ENCODE measurements at places on chromosomes 4 and X.
A peak's percentile ranks its signal among the peaks of the same experiment; 100 is the strongest.

DNA sequence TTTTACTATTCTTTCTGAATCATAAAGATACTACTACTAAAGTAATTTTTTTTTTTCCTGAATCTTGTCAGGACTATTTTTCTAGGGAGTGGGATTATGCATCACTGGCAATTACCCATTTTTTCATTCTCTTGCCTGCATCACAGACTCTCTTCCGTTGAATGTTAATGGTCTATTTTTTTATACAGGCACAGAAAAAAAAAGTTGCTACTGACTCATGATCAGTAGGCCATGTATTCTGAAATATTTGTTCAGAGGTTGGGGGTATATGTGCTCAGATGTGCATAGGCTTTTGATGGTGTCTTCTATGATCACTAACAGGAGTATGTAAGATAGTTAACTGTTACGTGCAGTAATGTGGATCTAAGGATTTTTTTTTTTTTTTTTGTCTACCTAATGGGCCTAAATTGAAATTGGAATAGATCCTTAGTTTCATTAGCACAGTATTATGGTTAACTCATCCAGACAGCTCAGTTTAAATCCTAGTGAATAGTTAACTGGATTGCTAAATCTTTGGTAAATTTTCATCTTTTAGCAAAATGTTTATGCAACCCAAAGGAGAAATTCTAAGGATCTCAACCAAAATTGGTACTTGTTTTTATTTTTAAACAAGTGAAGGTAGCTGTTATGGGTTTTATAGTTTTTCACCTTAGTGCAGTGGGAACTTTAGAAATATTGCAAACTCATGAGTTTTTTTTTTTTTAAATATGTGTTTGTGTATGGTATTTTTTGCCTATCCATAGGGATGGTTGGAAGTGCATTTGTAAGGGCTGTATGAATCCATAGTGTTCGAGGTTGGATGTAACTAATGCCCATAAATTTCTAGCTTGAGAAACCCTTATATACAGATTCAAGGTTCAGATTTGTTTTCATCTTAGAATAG lies 12.1 kb downstream of the BMP2K start:
- DNase-seq = no peak

DNA sequence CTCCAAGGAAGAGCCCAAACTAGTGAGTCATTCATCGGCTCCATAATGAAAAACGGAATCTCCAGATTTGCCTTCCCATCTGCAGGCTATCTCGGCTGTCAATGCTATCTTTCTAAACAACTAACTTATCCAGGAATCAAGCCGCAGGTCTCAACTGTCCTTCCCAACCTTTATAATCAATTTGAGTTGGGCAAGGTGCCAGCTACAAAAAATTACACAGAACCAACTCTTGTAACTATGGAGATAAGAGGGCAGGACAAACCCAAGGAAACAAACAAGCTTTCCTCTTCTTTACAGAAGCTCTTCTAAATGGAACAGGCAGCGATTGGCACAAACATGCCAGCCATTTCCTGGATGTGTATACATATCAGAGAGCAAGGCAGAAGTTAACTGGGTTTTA lies 61.2 kb upstream of the RAI2 start:
- DNase-seq = no peak

DNA sequence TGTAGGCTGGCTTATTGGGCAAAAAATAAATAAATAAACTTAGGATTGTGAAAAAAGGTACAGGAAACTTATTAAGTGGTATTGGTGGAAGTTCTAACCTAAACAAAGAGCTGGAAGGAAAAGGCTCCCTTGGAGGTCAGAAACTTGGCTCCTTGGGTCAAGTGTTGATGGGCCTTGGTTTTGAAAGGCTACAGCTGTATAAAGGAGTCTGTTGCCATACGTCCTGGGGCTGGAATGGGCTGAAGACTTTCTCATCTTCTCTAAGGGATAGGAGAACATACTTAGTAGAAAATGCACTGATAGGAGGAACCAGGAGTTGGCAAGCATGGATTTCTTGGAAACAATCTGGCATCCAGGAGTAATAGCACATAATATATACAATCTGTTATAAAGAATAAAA lies 56.6 kb downstream of the PDLIM5 start:
- no peak for DNase-seq

- DNase-seq = no peak
These were observed 92.4 kb downstream of the SLITRK2 start for GRCh38 chrX:145910017-145910416.

DNA sequence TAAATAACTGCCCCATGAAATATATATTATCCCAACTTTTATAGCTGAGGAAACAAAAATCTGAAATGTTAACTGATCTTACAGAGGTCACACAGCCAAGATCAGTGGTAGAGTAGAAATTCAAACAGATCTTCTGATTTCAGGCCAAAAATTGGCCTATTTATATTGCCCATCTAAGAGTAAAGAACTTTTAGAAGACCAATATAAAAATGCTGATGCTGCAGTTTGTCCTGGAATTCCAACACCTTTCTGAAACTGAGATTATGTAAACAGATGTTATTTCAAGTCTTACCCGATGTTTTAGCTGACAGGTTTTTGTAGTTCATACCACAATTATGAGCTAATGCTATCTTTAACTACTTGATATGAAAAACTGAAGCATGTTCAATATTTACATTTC lies 51.1 kb downstream of the SPANXN3 start:
- DNase-seq = no peak

GRCh38 chr4:168480931-168481611 lies 779 bp upstream of the DDX60L start:
- DNase-seq = peak; percentile 22

GRCh38 chr4:56388306-56388705 lies 1.0 kb upstream of the AASDH start:
- DNase-seq = no peak

DNA sequence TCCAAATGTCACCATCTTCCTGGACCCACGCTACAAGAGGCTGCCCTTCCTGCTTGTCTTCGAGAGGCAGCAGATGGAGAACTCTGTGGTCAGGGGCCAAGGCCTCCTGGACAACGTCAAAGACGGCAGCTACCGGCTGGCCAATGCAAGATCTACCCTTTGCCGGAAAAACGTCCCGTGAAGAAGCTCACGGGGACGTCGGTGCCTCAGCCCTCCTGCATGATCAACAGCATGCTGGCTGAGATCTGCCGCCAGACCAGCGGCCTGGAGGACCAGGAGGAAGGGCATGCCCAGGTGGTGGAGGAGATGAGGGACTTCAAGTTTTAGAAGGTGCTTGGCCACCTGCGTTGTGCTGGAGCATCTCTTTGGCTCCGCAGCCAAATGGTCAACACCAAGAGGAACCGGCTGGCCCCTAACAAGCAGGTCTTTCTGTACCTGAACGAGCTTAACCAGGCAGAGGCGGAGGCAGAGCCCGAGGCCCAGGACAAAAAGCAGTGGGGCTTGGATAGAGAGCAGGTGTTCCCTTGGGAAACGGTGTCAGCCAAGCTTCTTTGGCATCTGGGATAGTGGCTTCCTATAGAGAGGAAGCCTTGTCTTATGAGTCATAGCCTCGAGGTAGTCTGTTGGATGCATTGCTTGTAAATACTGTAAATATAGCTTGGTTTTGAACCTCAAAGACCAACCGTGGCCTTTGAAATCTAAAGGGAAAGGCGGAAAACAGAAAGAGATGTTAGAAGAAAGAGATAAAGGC lies 94.8 kb upstream of the ELOVL6 start:
- DNase-seq = no peak

GRCh38 chr4:24798036-24798610 lies 2.8 kb downstream of the SOD3 start:
- no peak for DNase-seq

GRCh38 chrX:150099316-150099715 lies 161.0 kb upstream of the EOLA2 start:
- no peak for DNase-seq

DNA sequence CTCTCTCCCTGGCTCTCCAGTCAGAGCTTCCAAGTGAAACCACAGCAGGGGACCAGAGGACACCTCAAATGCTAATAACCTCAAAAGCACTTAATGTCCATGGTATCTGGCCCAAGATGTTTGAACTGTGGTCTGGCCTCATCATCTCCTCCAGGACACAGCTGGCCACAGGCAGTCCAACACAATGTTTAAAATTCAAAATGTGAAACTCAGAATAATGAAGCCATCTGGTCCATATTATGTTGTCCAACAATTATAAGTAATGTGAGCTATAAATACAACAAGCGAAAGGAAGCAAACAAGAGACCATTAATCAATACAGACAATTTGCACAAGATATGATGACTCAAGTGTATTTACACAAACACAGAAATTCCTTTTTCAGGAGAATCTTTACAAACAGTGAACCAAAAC lies 90.7 kb upstream of the S100G start:
- no peak for DNase-seq

DNA sequence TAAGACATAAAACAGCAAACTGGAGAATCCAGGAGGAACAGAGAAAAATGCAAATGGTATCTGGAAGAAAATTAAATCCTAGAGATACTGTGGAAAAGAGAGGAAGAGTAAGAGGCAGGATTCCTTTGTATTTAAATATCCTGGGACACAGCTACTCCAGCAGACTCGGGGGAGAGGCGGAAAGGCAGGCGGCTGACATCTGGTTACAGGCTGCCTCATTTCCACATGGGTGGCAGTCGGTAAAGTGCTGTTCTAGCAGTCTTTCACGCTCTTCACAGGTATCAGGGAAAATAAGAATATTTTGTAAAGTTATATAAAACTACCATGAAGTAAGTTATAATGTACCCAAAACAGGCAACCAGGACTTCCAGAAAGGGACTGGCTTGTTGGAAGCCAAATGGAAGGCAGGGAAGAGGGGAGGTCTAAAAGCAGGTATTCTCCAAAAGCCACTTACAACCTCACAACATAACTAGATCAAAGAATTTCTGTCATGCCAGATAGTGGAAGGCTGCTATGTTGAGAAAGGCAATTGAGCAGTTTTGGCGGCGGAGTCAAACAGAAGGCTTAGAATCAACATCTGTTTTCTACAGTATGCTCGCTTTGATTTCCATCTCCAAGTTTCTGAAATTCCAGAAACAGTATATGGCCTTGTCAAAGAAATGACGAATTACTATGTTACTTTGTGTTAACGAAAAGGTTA lies 1.3 kb upstream of the TIGD2 start:
- no peak for DNase-seq

- no peak for DNase-seq
These were observed 15.4 kb upstream of the FAM9C start for GRCh38 chrX:13059637-13060499.

- DNase-seq = no peak
These were observed 19.0 kb upstream of the PACRGL start for GRCh38 chr4:20681271-20681670.

- DNase-seq = no peak
These were observed 7.2 kb upstream of the MAGEA11 start for GRCh38 chrX:149704664-149705063.

DNA sequence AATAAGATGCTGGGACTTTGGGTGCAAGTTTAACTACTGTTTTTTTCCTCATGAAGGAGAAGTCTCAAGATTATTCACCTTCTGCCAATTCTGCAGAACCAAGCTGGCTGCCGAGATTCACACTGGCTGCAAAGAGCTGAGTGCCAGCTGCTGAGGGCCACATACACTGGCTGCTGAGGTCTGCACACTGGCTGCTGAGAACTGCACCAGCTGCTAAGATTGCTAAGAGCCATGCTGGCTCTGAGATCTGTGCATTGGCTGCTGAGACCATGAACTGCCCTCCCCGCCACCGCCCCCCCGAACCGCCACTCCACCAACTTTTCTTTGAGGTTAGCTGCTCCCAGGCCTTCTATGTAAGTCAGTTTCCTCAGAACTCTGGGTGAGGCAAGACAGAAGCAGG lies 330.3 kb downstream of the CBLL2 start:
- no peak for DNase-seq

DNA sequence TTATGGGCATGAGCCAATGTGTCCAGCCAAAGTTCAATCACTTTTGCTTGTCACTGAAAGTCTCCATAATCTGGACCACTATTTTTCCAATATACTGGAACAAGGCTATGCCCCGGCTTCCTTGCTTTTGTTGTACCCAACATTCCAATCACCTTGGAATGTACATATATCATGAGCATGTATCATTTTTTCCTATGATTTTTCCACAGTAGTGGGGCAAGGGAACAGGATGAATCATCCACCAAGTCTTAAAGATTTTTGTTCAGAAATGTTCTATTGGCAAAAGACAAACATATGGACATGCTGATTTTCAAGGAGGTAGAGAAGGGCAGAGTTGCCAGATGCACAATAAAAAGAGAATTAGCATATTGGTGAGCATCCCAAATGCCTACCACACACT lies 548.1 kb upstream of the INTU start:
- DNase-seq = no peak

- no peak for DNase-seq
These were observed 289.5 kb downstream of the GLUD2 start for GRCh38 chrX:121336831-121337421.

GRCh38 chr4:80878218-80878617 lies 152.3 kb upstream of the BMP3 start:
- DNase-seq = no peak

GRCh38 chr4:8417071-8417614 lies 23.4 kb downstream of the ACOX3 start:
- DNase-seq = no peak

- no peak for DNase-seq
These were observed 125.3 kb downstream of the TET2 start for GRCh38 chr4:105272002-105272401.

DNA sequence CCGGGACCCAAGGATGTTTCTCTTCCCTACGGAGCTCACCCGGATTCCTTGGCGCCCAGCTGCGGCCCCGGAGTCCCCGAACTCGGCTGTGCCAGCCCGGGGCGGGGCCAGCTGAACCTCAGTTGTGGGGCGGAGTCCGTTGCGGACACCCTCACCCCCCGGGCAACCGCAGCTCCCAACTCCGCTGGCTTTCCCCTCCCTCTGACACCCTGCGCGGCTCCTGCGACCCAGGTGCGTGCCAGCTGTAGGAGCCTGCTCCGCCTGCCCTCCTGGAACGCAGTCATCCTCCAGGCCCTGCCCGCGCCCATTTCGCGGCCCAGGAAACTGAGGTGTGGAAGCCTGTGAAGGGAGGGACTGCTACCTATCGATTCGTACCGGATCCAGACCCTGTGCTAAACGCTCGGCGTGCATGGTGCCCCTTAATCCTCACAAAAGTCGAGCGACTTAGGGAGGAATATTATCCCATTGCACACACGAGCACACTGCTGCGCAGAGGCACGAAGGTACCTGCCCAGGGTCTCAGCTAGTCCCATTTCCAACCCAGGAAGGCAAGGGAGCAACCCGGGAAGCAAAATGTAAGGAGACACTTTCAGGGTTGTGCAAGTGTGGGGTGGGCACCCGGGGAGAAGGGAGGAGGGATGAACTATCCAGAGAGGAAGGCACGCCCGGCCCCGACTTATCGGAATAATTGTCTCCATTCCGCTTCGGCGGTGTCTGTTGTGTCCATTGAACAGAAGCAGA lies 12.3 kb downstream of the MSX1 start:
- no peak for DNase-seq

- DNase-seq = no peak
These were observed 20.1 kb downstream of the ADRA2C start for GRCh38 chr4:3786196-3786869.

- no peak for DNase-seq
These were observed 429.8 kb downstream of the BCOR start for GRCh38 chrX:39667736-39668482.

DNA sequence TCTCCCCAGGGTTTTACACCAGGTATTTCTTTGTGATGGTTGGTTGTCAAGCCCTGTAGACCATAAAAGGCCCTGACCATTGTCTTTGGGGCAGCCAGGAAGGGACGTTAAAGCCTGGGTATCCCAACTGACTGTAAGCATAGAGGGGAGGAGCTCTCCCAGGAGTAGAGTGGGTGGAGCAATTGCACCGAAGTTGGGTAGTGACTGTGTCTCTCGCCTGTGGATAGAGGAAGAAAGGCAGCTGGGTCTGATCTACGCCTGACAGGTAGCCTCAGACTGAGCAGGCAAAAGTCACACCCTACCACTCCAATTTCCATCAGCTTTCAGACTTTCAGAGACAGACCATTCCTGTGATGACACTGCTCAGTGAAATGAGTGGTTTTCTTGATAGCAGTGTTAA lies 123.3 kb downstream of the KLHL8 start:
- DNase-seq = no peak

Measured in right renal pelvis (tissue), 4 donors.